ENCODE measurements at places on chromosomes 4 and X.
A peak's percentile ranks its signal among the peaks of the same experiment; 100 is the strongest.

GRCh38 chrX:23664496-23664895, 2.8 kb upstream of the PRDX4 start:
- no peak for DNase-seq

DNA sequence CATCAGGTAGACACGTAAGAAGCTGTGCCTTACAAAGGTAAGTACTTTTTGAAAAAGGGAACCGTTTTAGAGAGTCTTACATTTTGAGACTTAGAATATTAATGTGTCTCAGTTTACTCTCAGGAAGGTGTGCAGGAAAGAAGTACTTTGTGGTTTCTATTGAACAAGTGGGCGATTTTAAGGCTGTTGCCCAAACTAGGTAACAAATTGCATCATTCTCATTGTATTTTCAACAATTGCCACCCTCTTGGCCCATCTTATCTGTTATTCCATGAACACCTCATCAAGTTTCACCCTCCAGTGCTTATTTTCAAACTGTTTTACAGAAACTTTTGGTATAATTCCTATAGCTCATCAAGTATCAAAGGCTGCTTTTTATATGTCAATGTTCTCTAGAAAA, 158.3 kb downstream of the SLC4A4 start:
- DNase-seq: no peak

DNA sequence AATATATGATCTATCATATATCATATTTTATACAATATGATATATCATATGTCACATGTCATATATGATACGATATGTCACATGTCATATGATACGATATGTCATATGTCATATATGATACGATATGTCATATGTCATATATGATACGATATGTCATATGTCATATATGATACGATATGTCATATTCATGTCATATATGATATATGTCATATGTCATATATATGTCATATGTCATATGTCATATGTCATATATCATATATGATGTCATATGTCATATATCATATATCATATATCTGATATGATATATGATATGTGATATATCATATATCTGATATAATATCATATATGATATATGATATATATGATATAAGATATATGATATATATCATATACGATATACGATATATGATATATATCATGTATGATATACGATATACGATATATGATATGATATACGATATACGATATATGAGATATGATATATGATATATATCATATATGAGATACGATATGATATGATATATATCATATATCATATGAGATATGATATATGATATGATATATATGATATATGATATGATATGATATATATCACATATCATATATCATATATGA, 122.3 kb upstream of the USP9X start:
- DNase-seq: no peak

DNA sequence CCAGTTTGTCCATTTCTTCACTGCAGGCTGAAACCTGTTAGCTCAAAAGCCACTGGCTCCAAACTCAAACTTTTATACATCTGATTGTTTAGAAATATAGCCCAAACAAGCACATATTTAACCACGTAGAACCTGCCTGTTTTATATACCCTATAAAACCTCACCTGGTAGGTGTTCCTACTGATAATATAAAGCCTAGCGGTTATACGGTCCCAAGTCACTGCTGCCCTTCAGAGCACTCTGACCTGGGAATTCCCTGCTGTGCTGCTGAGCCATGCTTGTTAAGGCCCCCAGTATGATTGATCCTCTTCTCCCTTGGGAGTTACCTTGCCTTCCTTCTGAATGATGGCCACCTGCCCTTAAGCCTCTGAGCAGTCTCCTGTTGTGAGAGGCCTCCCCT, 432.8 kb upstream of the LCORL start:
- DNase-seq: no peak

DNA sequence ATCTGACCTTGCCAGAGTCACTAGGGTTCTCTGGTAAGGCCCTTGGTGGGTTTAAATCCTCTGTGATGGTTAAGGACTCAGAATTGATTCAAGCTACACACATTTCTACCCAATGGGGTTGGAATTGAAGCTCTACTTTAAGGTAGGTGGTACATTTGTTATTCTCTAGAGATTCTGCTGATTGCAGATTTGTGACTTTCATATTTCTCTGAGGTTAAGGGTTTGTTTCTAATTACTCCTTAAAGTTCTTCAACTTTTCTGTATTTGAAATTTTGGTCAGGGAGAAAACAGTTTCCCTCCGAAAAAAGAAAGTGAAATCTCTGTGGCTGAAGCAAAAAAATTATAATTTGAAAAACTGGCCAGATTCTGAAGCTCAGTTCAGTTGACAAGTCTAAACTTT, 25.8 kb upstream of the USP46 start:
- DNase-seq: no peak

DNA sequence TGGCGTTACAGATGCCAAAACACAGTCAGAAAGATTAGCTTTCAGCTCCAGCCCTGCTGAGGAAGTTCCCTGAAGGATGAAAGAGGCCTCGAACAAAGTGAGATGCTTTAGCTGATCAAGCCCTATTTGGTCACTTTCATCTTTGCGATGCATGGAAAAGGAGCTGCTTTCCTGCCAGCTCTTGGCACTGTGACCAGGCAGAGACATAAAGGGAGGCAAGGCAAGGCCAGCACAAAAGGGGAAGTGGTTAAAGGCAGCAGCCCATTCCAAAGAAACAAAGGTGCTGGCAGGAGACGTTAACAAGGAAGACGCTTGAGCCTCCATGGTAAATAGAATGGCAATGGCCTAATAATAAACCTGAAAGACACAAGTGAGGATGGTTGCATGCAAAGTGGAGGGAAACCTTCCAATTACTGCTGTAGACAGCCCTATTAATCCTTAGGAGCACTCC, 617.1 kb upstream of the INTU start:
- DNase-seq: no peak

GRCh38 chr4:184884883-184885282, 59.1 kb upstream of the ACSL1 start:
- no peak for DNase-seq

DNA sequence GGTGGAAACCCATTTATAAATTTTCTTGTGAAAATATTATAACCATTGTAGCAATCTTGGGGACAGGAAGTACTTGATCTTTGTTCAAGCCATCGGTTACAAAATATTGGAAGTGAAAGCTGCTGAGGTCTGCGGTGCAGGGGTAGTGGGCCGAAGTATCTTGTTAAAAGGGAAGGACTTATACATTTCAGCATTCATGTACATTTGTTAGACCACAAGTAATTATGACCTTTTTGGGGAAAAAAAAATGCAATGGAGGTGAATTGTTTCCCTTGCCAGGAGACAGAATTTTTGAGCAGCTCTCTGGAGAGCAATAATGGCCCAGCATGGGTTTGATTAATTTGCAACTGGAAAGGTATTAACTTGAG, 121.3 kb downstream of the EGF start:
- peak; percentile 4 for DNase-seq

DNA sequence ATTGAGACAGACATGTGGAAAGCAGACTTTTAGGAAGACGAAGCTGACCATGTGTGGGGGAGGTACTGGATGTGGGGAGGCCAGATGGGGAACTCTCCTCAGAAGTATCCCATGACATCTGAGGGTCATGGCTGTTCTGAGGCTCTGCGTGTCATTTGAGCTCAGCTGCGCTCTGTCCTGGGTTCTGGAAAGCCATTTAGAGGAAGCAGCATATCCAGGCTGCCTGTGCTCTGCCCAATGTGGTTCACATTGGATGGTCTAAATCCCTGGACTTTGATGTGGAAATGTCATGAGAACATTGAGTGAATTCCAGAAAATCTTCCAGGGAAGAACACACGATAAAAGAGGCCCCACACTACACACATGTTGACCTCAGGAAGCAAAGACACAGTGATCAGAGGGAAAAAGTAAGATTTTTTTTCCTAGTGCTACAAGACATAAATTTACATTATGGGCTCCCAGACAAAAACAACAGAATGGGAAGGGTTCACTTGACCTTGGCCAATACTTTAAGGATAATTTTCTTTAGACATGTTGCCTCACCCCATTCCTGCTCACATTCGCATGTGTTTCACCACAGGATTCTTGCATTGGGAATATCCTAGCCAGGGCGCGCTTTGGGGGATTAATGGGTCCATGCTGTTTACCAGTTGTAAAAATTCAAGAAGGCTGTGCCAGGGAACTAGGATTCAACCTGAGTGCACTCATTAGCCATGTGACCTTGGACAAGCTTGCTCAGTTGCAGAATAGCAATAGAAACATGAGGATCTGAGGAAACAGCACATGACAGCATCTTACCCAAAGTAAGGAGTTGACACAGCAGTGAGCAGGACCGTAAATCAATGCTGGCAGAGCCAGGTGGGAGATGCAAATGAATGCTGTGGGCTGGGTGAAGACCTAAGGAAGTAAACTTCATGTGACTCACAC, 73.2 kb upstream of the C1QTNF7 start:
- DNase-seq: peak; percentile 18

DNA sequence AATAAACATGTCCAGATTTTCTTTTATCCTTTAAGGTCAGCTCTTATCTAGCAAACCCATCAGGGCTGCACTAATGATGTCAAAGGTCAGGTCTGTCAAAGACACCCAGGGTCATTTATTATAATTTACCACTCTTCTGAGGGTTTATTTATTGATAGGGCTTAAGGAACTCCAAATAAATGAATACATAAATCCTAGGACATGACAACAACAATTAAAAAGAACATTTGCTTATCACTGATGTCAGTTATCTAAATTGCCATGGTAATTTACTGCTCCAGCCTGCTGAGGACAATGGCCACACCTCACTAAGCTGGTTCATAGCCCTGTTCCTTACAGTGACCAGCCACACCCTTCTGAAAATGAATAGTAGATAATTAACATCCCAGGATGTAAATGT, 317.1 kb downstream of the UNC5C start:
- DNase-seq: no peak

- no peak for DNase-seq
Measured at GRCh38 chrX:8820910-8821527, 19.8 kb upstream of the FAM9A start.

DNA sequence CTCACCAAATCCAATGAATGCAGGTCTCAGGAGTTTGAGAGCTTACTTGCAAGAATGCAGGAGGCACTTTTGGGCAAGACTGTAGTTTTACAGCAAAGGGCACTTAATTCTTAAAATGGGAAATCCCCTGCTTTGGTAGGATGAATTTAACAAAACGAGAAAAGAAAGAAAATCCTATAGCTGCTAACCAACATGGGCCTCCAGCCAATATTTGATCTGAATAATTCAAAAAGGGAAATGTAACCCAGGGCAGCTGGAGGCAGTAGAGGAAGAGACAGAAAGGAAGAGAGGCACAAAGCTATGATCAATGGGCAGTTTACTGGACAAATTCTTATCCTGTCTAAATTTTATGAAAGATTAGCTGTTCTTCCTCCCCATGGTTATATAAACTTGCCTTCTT, 142.3 kb downstream of the SH3KBP1 start:
- DNase-seq: no peak

DNA sequence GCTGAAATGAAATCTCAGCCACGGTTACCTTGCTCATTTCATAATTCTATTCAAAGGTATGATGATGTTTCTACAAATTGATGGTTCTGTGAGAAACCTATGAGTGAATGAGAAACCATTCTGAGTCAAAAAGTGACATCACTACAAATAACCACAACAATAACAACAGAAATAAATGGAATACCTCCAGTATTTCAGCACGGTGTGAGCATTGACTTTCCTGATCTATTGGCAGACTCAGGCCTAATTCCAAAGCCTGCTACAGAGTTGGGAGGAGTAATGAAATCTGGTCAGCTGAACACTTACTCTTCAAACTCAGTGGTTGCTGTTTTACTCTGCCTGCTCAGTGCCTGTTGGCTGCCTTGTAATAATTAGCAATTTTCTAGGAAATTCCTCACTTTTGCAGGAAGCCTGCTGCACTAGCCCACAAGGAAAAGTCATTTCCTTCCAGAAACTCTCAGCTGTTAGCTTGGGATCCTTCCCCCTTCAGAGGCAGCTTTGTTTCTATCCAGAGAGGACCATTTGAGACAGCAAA, 18.8 kb upstream of the SYNPO2 start:
- DNase-seq: no peak

DNA sequence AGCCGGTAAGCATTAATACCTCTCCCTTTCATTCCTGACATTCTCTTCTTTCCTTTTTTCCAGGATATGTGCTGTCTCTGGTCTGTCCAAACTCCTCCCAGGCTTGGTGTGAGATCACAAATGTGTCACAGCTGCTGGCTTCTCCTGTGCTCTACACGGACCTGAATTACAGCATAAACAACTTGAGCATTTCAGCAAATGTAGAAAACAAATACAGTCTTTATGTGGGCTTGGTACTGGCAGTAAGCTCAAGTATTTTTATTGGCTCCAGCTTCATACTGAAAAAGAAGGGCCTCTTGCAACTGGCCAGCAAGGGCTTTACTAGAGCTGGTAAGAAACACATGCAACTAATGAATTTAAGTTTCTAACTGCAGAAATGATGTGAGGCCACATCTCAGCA, 8.4 kb downstream of the NIPAL1 start:
- DNase-seq: no peak

GRCh38 chr4:121711263-121712000, 14.7 kb upstream of the ANXA5 start:
- DNase-seq: peak; percentile 7

DNA sequence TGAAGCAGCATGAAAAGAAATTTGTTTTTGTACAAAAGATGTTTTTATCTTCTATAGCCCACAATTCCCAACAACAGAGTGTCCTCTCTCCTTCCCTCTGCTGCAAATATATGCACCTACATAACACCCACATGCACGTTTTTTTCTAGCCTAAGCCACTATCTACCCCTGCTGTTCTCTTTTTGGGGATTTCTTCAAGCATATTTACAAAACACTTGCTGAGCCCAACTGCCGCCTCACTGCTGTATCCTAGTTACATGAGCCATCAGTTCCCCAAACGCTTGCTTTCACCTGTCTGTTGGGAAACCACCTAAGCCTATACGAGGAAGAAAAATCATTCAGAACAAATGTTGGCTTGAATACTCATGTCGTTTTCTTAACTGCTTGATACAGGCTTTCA, 127.2 kb downstream of the CHRNA9 start:
- DNase-seq: peak; percentile 16

DNA sequence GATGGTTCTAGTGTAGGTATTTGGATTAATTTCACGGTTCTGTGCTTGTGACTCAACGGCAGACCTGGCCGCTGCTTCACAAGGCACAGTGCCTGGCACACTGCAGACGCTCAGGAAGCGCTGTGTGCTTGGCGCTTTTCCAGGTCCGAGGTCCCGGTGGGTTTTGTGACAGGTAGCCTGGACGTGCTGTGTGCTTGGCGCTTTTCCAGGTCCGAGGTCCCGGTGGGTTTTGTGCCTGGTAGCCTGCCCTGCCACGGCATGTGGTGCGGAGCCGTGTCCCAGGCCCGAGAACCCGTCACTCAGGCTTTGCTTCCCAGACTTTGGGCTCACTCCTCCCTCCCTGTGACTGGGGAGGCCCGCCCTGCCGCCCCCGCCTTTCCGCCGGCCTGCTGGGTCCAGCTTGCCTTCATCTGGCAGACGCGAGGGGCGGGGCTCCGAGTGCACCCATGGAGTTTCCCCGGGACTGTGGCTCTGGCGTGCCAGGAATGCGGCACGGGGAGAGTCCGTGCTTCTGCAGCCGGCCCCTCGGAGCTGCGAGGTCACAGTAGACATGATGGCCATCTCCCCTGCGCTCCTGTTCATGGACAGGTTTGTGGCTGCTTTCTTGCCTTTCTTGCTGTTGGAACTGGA, 44.2 kb downstream of the TBC1D14 start:
- DNase-seq: no peak

All from germinal center (tissue), 1 donor.